ENCODE measurements at places on chromosomes 5 and 9.

GRCh38 chr9:93276973-93277372 lies 93.0 kb downstream of the WNK2 start:
- no peak for DNase-seq

- no peak for DNase-seq
Observed at GRCh38 chr5:120098426-120098825, 365.7 kb upstream of the PRR16 start.

DNA sequence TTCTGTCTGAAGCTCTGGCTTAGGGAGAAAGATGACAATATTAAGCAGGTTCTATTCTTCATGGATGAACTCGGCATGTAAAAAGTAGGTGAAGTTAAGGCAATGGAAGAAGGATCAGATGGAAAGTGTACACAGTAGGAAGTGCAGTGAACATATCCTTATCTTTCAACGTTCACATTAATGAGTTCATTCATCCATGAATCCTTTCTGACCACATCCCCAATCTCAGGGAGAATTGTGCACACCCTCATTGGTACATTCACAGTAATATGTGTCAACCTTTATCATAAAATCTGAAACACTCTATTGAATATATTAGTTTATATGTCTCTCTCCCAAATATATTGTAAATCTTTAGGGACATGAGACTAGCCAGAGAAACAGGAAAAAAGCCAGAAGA lies 5.5 kb downstream of the GIN1 start:
- DNase-seq = no peak

GRCh38 chr9:78288214-78288892 lies 8.6 kb upstream of the PSAT1 start:
- no peak for DNase-seq

DNA sequence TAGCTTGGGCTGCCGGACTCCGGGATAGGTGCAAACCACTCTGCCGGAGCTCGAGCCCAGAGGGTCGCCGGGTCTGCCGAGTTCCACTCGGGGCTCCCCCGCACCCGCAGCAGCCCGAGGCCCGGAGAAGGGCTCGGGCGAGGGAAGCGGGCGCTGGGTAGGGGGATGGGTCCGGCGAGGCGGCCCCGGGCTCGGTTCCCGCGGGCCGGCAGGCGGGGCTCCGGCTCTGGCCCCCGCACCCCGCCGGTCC lies 507 bp downstream of the RICTOR start:
- DNase-seq = peak; percentile 57

GRCh38 chr5:124643336-124643735 lies 103.1 kb downstream of the ZNF608 start:
- DNase-seq = no peak
